ENCODE measurements at places on chromosomes 4 and X.

- peak; percentile 14 for DNase-seq
These were observed 103.4 kb downstream of the QRFPR start for GRCh38 chr4:121277194-121278105.

- no peak for DNase-seq
These were observed 654.6 kb downstream of the IL1RAPL1 start for GRCh38 chrX:29241809-29242208.

- no peak for DNase-seq
These were observed 236.4 kb downstream of the PPP1R2C start for GRCh38 chrX:42541554-42541953.

GRCh38 chrX:136674270-136674985 is 26.5 kb downstream of the CD40LG start:
- no peak for DNase-seq

DNA sequence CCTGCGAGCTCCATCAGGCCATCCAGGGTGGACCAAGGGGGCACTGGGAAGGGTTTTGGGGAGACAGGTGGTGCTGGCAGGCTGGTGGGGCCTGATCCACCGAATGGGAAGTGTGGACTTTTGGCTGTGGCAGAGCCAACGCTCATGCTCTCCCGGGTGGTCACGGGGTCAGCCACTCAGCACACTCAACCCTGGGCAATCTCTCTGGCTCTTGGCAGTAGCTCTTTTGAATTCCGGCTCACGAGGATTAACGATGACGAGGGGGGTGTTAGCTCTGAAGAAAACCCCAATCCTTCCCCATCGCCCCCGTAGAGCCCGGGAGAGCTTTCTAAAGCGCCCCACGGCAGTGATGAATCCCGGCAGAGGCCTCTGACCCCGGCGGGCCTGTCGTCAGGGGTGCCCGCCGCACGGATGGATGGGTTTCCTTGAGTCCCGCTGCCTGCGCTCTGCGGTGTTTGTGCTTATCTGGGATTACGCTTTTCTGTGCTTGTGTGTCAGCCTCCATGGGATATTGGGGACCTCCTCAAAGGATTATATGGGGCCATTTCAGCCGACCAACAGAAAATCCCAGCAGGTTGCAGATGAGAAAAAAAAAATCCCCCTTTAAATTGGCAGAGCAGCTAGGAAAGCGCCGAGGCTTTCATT is 156.8 kb upstream of the PSAPL1 start:
- DNase-seq: no peak

DNA sequence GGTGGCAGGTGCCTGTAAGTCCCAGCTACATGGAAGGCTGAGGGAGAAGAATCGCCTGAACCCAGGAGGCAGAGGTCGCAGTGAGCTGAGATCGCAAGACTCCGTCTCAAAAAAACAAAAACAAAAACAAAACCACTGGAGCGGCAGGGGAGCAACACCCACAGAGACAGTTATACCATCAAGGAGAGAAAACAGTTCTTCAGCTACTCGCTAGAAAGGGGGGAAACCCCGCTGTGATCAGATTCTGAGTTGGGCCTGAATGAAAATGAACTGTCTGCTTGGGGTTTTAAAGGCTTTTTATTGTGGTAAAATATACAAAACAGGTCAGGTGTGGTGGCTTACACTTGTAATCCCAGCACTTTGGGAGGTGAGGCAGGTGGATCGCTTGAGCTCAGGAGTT is 16.8 kb upstream of the IRAK1 start:
- DNase-seq: no peak

GRCh38 chr4:71732706-71733105 is 51.2 kb downstream of the GC start:
- peak; percentile 35 for DNase-seq

DNA sequence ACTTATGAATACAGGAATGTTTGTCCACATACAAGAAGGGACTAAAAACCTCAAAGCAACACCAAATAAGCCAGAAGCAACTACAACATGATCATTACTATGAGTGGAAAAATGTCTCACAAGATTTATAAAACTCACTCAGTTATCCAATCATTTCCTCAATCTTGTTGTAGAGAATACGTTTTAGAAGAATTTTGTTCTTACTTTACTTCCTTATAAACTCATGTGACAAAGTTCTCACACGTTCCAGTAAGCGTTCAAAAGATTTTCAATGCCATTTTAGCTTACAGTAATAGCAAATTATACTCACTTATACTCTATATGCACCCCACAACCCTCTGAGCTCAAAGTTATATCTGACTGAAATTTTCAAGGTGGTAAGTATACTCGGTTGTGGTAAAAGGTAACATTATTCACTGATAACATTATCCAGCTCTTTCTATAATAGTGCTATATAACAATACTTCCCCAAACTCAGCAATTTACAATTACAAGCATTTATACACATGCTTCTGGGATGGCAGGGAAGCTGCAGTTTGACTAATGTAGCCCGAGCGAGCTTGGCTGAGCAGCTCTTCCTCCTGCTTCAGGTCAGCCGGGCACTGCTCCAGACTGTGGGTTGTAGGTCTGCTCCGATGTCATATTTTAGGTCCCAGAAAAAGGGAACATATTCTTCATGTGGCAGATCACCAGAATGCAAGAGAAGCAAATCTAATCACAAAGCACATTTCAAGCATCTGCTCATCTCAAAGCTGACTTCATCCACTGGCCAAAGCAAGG is 226.3 kb downstream of the RCHY1 start:
- DNase-seq: no peak

DNA sequence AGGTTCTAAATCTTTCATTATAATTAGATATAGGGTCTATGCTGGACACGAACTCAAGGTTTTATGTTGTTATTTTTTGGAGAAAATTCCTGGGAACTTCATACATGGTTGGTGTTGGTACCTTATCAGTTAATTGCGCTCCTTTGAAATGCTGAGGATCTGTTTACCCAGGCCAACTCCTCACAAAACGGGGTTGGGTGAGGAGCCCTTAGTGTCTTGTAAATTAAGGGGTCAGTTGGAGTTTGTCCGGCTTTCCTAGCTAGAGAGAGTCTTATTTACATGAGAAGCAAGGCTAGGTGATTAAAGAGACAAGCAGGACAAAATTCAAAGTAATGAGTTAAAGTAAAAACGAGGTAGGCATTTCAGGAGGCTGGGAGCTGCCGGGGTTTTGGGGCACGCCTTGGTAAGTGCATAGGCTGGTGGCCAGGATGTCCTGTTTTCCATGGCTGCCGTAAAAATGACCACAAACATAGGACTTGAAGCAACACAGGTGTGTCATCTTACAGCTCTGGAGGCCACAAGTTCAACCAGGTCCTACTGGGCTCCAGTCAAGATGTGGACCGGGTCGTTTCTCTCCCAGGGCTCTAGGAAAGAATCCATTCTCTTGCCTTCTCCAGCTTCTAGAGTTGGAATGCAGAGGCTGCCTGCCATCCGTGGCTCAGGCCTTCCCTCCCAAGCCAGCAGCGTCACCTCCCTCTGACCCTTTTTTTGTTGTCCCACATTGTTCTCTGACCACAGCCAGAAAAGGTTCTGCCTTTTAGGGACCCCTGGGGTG is 19.8 kb downstream of the PSAPL1 start:
- DNase-seq: no peak

DNA sequence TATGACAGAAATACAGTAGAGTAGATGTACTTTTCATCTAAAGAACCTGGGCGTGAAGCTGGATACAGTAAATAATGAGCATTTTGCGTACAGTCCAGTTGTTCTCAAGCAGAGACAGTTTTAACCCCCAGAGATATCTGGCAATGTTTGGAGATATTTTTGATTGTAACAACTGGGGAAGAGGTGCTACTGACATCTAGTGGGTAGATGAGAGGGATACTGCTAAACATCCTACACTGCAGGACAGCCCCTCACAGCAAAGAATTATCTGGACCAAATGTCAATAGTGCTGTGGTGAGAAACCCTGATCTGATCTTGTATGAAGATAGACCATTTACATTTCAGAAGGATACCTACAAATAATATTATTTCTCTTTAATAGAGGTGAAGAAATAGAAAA is 200.2 kb upstream of the FAM47A start:
- no peak for DNase-seq

DNA sequence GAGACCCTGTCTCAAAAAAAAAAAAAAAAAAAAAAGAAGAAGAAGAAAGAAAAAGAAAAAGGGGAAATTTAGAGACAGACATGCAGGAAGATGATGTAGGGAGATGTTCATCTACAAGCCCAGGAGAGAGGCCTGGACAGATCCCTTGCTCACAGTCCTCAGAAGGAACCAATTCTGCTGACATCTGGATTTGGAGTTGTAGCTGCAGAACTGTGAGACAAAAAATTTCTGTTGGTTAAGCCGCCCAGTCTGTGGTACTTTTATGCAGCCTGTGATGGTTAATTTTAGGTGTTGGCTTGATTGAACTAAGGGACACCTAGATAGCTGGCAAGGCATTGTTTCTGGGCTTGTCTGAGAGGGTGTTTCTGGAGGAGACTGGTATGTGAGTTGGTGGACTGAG is 10.1 kb upstream of the STIM2 start:
- DNase-seq: no peak

DNA sequence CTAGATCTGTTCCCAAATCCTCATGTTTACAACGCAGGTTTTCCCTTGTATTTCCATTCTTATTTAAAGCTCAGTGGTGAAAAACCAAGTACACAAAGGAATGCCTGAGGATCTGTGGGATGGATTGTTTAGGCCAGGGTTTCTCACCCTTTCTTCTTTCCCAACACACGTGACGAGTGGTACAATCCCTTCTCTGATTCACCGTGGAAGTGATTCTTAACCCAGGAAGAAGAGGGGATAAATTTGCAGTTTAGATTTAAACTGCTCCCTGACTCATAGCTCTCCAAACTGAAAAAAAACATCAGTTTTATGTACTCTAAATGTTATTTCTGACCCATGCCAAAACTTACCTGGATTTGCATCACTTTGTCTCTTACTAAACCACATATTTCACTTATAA is 17.0 kb downstream of the PAQR3 start:
- DNase-seq: peak; percentile 77

DNA sequence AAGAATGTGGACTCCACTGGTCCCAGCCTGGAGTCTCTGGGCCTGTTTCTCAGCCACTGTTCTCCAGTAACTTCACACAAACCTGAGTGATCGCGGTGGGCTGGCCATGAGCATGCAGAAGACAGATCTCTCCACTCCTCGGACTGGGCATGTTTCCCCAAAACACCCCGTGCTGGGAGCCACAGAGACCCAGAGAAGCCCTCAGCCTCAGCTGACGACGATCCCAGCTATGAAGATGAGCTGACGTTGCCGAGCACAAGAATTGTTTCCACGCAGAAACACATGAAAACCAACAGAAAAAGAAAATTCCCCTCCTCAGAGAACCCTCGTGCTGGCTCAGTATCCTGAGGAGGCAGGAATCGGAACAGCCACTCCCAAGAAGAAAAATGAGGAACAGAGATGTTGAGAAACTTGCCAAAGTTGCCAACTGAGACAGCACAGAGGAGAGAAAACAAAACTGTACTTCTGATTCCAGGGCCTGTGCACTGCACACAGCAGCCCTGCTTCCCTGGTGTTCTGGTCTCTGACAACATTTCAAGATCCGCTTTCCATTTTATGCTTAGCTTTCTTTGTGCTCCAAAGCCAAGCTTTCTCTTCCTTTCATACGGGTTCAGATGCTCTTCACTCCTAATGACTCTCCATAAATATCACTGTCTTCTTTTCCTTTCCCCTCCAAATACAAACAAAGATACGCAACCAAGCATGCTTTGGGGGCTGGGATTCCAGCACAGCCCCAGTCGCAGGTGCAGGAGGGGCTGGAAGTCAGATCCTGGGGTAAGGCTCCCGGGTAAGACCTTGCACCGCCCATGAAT is 81.4 kb downstream of the IRF2 start:
- DNase-seq: peak; percentile 18

- DNase-seq: no peak
These were observed 25.0 kb upstream of the UGT2B7 start for GRCh38 chr4:69071286-69071685.

- no peak for DNase-seq
These were observed 45.4 kb downstream of the CXorf58 start for GRCh38 chrX:23952984-23953907.

DNA sequence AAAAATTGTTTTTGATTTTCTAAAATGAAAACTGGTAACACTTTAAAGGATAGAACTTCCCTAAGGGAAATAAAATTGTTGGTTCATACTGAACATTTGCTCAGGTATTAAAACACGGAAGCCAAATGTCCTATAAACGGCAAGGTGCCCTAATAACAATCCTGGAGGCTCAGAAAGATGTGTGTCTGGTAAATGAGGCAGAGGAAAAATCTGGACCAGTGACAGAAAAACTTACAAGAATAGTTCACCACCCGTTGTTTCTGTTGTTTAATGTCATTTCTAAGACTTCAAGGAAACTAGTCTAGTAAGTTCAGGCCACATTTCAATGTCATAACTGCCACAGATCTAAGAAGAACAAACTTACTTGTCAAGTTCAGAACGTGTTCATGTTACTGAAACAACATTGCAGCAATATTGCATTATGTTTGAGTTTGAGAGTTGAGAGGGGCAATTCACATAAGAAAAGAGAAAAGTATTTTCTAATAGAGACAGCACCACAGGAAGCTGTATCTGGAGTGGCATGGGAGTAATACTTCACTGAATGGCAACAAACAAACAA is 476.6 kb downstream of the GRXCR1 start:
- no peak for DNase-seq

DNA sequence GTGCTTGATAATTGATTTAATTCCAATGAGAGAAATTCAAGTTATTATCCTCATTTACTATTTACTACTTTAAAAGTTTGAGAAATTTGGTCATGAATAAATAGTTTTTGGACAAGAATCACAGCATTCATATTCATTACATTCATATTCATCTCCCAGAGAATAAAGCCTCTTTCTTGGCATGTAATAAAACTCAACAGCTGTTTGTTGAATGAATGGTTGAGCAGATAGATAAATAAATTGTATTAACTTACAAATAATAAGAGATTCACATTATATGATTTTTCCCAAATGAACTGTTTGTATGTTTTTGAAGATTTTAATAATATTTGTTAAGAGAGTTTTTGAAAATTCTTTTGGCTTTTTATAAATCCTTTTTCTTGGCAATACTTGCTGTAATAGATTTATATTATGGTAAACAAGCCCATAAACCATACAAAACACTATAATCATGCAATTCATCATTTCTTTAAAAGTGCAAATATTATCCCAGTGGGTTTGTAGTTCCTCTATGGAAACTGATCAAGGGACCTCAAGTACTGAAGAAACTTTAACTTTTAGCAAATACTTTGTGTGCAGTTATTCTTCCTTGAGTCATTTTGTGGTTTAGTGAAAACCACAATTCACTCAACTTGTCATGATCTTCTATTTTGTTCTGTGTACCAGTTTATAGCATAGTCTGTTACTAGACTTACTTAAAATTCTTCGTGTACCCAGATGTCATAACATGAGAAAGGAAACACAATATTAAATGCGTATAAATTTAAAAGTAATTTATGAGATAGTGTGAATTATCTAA is 371.8 kb downstream of the ADGRL3 start:
- peak; percentile 24 for DNase-seq

- DNase-seq: no peak
These were observed 940 bp upstream of the UTP3 start for GRCh38 chr4:70687392-70687791.

- no peak for DNase-seq
These were observed 44.8 kb upstream of the FAM156A start for GRCh38 chrX:53003111-53003510.

- DNase-seq: no peak
These were observed 651.2 kb upstream of the GALNT7 start for GRCh38 chr4:172517391-172517790.

- no peak for DNase-seq
These were observed 18.0 kb upstream of the TBC1D14 start for GRCh38 chr4:6891436-6892170.

- no peak for DNase-seq
These were observed 108.9 kb downstream of the AFAP1 start for GRCh38 chr4:7830747-7831146.
